ENCODE measurements at places on chromosomes 5 and 9.

- ATAC-seq: no peak
Measured at GRCh38 chr5:91373600-91373999, 9.5 kb downstream of the ARRDC3 start.

DNA sequence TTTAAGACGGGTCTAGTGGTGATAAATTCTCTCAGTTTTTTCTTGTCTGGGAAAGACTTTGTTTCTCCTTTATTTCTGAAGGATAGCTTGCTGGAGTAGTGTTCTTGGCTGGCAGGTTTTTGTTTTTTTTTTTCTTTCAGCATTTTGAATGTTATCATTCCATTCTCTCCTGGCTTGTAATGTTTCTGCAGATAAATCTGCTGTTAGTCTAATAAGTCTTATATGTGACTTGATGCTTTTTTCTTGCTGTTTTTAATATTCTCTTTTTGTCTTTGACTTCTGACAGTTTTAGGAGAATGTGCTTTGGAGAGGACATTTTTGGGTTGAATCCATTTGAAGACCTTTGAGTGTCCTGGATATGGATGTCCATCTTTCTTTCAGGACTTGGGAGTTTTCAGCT, 16.0 kb downstream of the HSD17B4 start:
- ATAC-seq: no peak

GRCh38 chr5:10797261-10797660, 36.2 kb upstream of the DAP start:
- ATAC-seq: no peak

DNA sequence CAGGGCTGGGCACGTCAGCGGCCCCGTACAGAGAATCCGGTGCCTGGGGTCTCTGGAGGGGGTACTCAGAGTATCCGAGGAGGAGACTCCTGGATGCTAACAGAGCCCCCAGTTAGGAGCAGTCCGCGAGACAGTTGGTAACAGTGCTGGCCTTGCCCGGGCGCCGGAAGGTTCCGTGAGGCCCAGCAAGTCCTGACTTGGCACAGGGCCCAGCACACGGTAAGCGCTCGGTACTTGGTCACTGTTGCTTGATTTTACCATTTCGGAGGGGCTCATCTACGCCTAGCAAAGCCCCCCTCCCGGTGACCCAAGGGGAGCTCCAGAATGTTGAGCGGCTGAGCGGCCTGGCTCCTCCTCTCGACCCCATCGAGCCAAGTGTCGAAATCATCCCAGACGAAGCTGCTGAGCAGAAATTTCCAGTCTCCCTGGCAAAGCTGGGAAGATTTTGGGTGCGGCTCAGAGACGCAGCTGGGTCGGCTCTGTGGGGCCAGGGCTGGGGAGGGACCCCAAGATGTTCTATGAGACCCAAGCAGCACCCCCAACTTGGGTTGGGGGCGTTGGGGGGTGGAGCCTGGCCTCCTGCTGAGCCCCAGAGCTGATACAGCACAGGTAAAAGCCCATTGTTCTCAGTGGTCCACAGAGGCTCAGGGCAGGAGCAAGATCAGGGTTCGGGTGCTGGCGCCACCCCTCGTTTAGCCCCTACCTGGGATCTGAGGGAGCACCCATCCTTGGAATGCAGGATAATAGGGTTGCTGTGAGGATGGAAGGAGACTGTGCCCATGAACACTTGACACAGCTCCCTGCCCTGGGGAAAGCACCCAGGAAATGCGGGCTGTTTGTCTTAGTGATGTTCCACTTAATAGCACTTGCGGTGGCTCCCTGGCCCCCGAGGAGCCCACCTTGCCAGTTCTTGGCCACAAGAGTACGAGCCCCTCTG, 137.2 kb downstream of the C9orf50 start:
- ATAC-seq: no peak

- no peak for ATAC-seq
Measured at GRCh38 chr9:114016101-114016500, 62.0 kb downstream of the AMBP start.

DNA sequence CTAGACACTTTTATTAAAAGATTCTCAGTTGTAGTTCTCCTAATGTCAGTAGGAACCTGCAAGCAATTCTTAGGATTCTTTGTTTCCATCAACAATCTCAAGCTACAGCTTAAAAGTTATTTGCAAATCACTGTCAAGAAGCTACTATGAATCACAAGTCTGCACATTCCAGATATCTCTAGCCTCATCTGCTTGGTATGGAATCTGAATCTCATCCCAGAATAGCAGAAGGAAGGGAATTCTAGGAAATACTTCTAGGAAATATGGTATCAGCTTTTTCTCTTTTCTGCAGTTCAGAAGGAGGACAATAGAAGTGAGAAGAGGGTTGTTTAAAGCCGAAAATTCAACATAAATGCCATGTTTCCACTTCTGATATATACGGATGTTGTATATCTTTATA, 792.2 kb upstream of the CDH9 start:
- ATAC-seq: no peak

GRCh38 chr5:177314376-177315342, 3.0 kb upstream of the MXD3 start:
- ATAC-seq: no peak

Measured in stimulated activated memory B cell treated with anti-CD40 and anti-IgM and Interleukin-4, amounts not matched to agents 10 μg/mL and 1 μg/mL and 100 μg/mL, for 72 hours (primary cell).